Nephron progenitor cell (in vitro differentiated cells): ENCODE measurements at places on chromosomes 4 and X.

DNA sequence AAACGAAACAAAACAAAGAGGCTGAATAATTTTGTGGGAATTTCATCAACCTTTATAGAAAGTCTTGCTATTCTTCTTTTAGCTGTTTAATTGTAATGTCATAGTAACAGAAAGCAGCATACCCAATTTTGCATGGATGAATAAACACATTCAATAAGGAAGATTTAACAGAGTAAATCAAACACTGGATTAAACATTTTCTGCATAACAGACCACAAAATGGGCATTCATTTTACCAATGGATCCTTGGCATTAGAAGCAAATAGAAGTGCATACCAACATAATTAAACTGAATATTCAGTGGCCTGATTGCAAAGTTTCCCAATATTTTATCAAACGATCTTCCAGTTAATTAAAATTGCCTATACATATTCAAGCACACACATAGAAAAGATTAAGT lies 4.4 kb upstream of the CHM start:
- DNase-seq = no peak

- peak; percentile 51 for DNase-seq
Measured at GRCh38 chrX:153488231-153488914, 6.4 kb upstream of the BGN start.

DNA sequence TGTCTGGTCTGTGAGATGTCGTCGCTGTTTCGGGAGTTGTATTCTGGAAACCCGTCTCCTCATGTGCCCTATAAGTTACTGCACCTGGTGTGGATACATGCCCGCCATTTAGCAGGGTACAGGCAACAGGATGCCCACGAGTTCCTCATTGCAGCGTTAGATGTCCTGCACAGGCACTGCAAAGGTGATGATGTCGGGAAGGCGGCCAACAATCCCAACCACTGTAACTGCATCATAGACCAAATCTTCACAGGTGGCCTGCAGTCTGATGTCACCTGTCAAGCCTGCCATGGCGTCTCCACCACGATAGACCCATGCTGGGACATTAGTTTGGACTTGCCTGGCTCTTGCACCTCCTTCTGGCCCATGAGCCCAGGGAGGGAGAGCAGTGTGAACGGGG lies 1.4 kb downstream of the USP27X start:
- no peak for DNase-seq

DNA sequence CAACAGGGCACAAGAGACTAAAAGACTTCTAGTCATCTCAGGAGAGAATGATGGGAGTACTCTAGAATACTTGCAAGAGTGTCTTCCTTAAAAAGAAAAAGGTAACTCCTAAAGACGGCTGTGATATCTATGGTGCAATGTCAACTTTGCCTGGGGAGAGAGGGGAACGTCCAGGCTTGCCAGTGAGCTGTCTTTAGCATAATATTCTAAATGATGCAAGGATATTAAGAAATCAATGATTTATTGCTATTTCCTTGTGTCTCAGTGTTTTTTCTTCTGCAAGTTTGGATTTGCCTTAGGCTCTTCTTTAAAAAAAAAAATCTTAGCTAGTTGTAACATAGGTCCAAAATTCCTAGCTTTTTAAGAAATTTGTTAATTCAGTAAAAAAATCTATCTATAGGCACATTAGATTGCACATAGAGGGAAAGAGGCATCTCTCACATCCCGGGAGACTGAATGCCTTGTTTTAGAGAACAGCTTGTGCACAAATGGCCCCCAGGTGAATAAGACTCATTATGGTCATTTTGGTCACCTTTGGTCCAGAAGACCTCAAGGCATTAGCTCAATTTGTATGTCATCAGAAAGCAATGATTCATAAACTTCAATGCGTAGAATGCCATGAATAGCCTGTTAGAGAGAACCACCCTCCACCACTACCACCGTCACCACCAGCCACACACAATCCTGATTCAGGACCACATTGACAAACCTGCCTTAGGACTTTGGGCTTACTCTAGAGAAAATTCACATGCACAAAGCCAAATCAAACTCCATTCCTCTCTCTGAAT lies 104.1 kb downstream of the PALLD start:
- no peak for DNase-seq

- DNase-seq = peak; percentile 65
Measured at GRCh38 chr4:110970642-110971041, 347.8 kb upstream of the PITX2 start.

DNA sequence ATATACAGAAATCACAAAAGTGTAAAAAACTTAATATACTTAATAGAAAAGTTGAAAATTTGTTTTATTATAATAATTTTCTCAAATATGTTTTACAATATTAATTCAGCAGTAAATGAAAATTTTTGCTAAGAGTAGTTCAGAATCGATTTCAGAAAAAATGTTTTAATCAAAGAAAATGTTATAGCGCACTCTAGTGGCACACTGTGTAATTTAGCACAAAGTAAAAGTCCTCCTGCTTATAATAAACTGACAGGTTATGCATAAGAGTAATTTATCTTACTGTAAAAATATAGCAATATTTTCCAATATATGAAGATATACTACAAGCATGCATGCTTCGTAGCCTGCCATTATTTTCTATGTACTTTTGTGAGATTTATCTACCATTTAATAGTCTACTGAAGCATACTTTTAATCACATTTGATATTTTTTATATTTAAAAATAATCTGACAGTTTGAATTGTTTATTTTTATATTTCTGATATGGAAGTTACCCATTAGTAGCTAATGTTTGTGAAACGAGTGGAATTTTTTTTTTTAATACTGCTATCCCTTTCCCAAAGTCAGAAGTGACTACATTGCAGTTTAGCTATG lies 217.9 kb upstream of the KLHL4 start:
- DNase-seq = peak; percentile 3

DNA sequence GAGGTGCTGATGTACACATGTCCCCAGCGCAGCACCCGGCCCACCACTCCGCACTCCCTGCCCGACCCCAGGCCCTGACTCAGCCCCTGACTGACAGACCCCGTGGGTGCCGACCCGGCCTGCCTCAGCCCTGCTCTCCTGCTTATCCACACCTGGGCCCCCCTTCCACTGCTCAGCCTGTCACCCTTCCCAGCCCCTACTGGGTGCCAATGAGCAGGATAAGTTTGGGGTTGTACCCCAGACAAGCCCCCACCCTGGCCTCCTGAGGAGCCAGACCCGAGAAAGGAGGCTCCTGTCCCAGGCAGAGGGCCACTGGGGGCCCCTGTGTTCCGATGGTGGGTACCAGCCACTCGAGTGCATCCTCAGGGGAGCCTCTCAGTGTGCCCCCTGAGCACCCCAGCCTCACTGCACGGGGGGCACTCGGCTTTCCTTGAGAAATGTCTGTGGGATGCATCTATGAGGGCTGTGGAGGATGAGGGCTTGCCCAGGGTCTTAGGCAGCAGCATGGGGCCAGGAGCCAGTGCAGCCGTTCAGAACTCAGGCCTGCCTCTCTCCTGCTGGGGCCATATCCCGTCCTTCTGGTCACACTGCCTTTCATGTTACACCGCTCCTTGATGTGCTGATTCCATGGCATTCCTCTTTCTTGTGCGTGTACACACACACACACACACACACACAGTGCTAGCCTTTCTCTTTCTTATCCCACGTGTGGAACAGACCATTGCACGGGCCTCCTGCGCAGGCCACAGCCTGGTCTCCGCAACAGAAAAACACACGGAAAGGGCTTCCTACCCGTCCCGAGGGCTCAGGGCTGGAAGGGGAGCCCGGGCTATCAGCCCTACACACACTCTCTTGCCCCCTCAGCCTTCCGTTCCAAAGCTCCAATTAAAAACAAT lies 220.1 kb upstream of the PSAPL1 start:
- DNase-seq = no peak

DNA sequence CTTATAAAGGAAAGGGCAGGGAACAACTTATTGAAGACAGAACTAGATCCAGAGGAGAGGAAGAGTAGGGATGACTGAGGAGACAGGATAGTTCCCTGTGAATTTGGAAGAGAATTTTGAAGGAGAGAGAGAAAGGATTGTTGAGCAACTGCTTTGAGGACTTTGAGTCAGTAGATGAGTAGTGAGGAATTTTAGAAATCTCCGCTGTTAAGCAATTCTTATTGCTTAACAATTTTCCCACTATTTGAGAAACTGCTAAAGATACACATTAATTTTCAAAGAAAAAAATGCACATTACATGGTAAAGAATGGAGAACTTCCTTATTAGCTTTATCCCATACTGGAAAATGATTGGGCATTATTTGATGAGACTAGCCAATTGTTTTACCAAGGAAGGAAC lies 116.3 kb upstream of the NRK start:
- no peak for DNase-seq

- DNase-seq = no peak
Measured at GRCh38 chrX:50586407-50586806, 115.8 kb upstream of the DGKK start.

GRCh38 chr4:83947830-83948193 lies 411.9 kb downstream of the GPAT3 start:
- peak; percentile 12 for DNase-seq

GRCh38 chrX:46404774-46405173 lies 140.4 kb downstream of the ZNF674 start:
- DNase-seq = peak; percentile 27
